CD8-positive, alpha-beta memory T cell (primary cell): ENCODE measurements at places on chromosomes 5 and 9. TPM values are rescaled to one million over a fixed set of nuclear protein-coding genes. Genes with fewer than 3 reads are reported as not detected.

- no peak overlapping the region for H3K27ac ChIP-seq
- DNase-seq = no peak
- no peaks in the 10 kb centered on the region for H3K36me3 ChIP-seq
- H3K4me1 ChIP-seq = no peaks in the 10 kb centered on the region
- H3K27me3 ChIP-seq = no peaks in the 10 kb centered on the region
These were observed 421.5 kb downstream of the KIAA0825 start for GRCh38 chr5:94196953-94197352.

Gene ANKRD18B
- not detected for polyA plus RNA-seq

Gene WNK2
- not detected for polyA plus RNA-seq

DNA sequence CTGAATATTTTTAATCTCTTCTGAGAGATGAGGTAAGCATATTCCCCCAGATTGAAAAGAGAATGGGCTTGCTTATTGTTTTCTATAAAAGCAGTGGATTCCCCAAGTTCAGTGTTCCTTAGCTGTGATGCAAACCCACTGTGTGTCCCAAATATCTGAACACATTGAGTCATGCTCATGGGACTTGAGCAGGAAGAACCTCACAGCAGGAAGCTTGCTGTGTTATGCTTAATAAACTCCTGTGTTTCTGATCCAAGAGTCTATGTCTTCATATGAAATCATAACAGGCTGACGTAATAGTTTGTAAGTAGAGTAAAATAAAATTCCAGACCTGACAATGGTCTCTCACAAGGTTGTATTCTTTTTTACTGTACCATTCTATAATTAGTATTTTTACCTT lies 24.8 kb upstream of the LOX start:
- no peaks in the 10 kb centered on the region for H3K36me3 ChIP-seq
- H3K27ac ChIP-seq = no peak overlapping the region
- no peaks in the 10 kb centered on the region for H3K4me1 ChIP-seq
- no peak for DNase-seq

Gene CDH6
- not detected for polyA plus RNA-seq

Gene FOXD4
- polyA plus RNA-seq = not detected

DNA sequence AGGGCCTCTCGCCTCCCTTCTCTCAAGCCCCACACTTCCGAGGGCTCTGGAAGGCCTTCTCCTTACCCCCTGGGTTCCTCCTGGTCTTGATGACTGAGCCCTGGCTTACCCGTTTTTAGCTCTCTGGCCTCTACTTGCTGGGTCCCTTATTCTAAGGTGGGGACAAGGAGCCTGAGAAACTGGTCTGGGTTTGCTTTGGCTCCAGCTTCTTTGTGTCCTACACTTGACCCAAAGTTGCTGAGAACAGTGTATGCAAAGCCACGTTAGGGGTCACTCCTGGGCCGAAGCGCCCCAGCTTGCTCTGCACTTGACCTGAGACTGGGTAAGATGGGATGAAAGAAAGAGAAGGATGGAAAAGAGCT lies 788 bp downstream of the ZNF346 start:
- no peaks in the 10 kb centered on the region for H3K27me3 ChIP-seq
- no peaks in the 10 kb centered on the region for H3K36me3 ChIP-seq
- peak overlapping the region; percentile 92 for H3K4me3 ChIP-seq
- peak overlapping the region; percentile 73 for H3K27ac ChIP-seq
- H3K4me1 ChIP-seq = peaks cover 23% of the 10 kb centered on the region

GRCh38 chr9:132556714-132557113 lies 25.7 kb upstream of the BARHL1 start:
- no peak for DNase-seq
- H3K27me3 ChIP-seq = peaks cover 4% of the 10 kb centered on the region
- no peaks in the 10 kb centered on the region for H3K36me3 ChIP-seq
- no peaks in the 10 kb centered on the region for H3K4me1 ChIP-seq
- no peak overlapping the region for H3K27ac ChIP-seq
- H3K4me3 ChIP-seq = no peak overlapping the region

DNA sequence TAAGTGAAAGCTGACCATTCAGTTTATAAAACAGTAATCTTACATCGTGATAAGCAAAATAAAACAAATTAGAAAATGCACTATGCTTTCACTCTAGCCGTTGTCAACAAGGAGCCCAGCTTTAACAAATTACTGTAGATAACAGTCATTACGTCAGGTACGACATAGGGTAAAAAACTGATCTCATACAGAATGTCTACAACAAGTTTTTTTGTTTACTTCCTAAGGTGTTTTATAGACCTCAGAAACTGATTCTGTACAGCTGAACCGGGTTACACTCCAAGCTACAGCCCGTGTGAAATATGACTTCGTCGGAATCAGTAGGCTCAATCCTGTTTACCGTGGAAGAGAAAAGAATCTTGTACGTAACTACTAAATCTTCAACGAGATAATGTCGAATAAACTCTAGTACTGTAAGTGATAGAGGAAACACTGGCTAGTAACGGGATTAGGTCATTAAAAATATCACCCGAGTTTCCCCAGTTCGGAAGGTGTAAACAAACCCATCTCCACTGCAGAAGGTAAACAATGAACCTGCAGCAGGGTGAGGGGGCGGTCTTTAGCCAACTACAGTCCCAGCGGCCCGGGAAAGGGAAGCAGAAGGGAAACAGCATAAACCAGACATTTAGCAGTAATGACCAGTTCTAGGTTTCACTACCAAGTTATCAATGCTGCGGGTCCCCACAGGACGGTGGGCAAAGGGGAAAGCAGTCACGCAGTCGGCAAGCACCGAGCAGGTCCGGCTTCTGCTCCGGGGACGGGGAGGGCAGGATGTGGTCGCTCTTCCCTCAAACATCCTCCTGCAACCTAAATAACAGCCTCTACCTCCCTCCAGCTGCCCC lies 1.1 kb downstream of the RICTOR start:
- peaks cover 16% of the 10 kb centered on the region for H3K27me3 ChIP-seq
- H3K4me3 ChIP-seq = peak overlapping the region; percentile 89
- peaks cover 25% of the 10 kb centered on the region for H3K4me1 ChIP-seq
- peak; percentile 70 for DNase-seq

Gene HEXB
- polyA plus RNA-seq = 116 TPM

DNA sequence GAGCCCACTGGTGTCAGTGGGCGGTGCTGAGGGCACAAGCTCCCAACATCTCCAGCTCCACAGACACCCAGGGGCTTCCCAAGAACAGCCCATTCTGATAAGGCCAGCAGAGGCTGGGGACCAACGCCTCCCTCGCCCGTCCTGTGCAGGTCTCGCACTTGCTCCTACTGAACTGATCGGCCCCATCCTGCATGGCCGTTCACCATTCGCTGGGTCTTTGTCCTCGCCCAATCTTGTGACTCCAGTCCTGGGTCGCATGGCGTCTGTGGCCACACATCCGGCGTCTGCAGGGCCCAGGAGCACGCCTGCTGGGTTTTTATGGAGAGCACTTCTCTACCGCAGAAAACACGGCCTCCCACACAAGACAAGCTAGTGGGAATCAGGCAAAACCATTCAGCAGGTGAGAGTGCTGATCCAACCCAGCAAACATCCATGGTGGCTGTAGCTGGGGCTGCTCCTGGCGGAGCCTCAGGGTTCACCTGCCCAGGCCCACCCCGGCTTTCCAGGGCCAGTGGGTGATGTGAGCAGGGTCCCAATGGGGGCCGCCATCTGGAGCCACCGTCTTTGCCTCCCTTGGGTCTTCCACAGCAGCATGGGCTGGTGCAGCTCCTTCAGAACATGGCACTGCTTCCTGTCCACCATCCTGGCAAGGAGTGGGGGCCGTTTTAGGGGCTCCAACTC lies 7.4 kb downstream of the LRRC14B start:
- H3K36me3 ChIP-seq = no peaks in the 10 kb centered on the region
- H3K4me3 ChIP-seq = no peak overlapping the region
- DNase-seq = no peak

DNA sequence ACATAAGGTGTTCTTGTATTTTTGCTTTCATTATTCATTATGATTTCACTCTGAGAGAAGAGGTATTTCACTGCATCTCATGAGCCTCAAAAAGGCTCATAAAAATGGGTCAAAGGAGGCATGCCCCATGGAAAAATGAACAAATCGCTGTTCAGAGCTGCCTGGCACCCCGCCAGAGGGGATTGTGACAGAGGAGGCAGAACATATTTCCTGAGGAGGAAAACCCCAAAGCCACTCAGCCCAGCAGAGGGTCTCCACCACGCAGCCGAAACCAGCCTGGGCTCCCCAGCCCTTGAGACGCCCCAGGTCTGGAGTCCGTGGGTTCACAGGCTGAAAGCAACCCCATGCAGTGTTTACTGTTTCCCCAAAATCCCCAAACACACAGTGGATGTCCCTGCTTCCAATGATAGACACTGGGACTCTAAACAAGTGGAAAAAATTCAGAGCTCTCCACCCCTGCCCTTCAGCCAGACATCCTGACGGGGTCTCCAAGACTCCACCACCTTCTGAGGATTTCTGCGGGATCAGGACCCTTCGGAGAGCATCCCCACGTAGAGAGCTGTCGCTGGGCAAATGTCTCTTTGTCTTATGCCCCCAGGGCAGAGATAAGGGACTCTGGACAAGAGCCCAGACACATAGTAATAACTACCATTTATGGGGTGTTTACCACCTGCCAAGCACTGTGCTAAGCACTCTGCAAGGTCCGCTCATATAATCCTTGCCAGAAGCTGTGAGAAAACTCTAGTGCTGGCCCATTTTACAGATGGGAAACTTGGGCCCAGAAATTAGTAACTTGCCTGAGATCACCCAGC lies 122.3 kb downstream of the PAX5 start:
- peaks cover 3% of the 10 kb centered on the region for H3K27me3 ChIP-seq
- DNase-seq = no peak
- no peaks in the 10 kb centered on the region for H3K4me1 ChIP-seq

Gene CYLC2
- not detected for polyA plus RNA-seq

GRCh38 chr5:96885518-96886338 lies 9.4 kb downstream of the ERAP2 start:
- peaks cover 59% of the 10 kb centered on the region for H3K4me1 ChIP-seq
- H3K36me3 ChIP-seq = peaks cover 55% of the 10 kb centered on the region
- DNase-seq = no peak
- no peaks in the 10 kb centered on the region for H3K27me3 ChIP-seq
- peak overlapping the region; percentile 43 for H3K27ac ChIP-seq
- peak overlapping the region; percentile 10 for H3K4me3 ChIP-seq

Gene PCDHGA9
- polyA plus RNA-seq = not detected

- H3K36me3 ChIP-seq = no peaks in the 10 kb centered on the region
- no peaks in the 10 kb centered on the region for H3K4me1 ChIP-seq
- no peak overlapping the region for H3K4me3 ChIP-seq
- H3K27ac ChIP-seq = no peak overlapping the region
These were observed 34.5 kb upstream of the COL5A1 start for GRCh38 chr9:134606951-134607731.

- H3K36me3 ChIP-seq = no peaks in the 10 kb centered on the region
- DNase-seq = no peak
- H3K27me3 ChIP-seq = no peaks in the 10 kb centered on the region
- H3K4me3 ChIP-seq = no peak overlapping the region
- H3K4me1 ChIP-seq = peaks cover 16% of the 10 kb centered on the region
These were observed 5.0 kb upstream of the TEX48 start for GRCh38 chr9:114687034-114687433.

GRCh38 chr5:61357745-61358144 lies 25.7 kb downstream of the ZSWIM6 start:
- no peaks in the 10 kb centered on the region for H3K27me3 ChIP-seq
- H3K27ac ChIP-seq = no peak overlapping the region
- no peak overlapping the region for H3K4me3 ChIP-seq
- no peaks in the 10 kb centered on the region for H3K4me1 ChIP-seq
- no peaks in the 10 kb centered on the region for H3K36me3 ChIP-seq
- no peak for DNase-seq

DNA sequence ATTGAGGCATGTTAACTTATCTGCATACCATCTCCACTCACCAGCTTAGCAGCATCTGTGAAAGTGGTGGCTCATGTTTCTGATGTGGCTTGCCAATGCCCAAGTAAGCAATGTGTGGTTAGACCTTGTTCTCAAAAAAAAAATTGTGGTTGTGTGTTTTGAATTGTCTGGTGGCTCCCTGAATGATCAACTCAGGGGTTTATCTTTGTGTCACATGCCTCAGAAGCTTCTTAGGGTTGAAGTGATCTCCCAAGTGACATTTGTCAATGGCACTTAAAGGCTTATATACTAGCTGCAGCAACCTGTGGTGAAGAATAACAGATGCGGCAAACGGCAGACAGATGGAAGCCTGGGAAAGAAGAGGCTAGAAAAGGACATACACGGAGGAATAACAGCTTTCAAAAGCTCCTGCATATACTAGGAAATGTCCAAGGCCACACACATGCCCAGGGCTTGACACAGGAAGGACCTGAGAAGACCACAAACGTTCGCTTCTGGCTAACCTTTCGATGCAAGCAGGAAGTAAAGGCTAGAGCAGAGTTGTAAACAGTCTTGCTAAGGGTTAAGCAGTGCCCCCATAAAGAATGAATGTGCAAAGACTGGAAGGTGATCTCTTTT lies 42.2 kb upstream of the FSD1L start:
- H3K27ac ChIP-seq = no peak overlapping the region
- DNase-seq = peak; percentile 77
- no peaks in the 10 kb centered on the region for H3K36me3 ChIP-seq

Gene TMC1
- polyA plus RNA-seq = not detected

Gene BTNL3
- not detected for polyA plus RNA-seq

Gene PDZD2
- 0.40 TPM for polyA plus RNA-seq

- no peaks in the 10 kb centered on the region for H3K4me1 ChIP-seq
- H3K4me3 ChIP-seq = no peak overlapping the region
- H3K27me3 ChIP-seq = no peaks in the 10 kb centered on the region
- H3K36me3 ChIP-seq = no peaks in the 10 kb centered on the region
- no peak for DNase-seq
These were observed 190.3 kb downstream of the TMEM167A start for GRCh38 chr5:82886911-82887310.

GRCh38 chr9:134404376-134405358 lies 78.4 kb downstream of the RXRA start:
- no peak overlapping the region for H3K27ac ChIP-seq
- DNase-seq = no peak
- no peaks in the 10 kb centered on the region for H3K27me3 ChIP-seq
- peaks cover 52% of the 10 kb centered on the region for H3K4me1 ChIP-seq
- H3K36me3 ChIP-seq = no peaks in the 10 kb centered on the region
- H3K4me3 ChIP-seq = peak overlapping the region; percentile 11

Gene SPINK7
- not detected for polyA plus RNA-seq

Gene SLC4A9
- not detected for polyA plus RNA-seq

Gene MYORG
- polyA plus RNA-seq = 0.67 TPM

GRCh38 chr9:79694208-79694607 lies 122.4 kb downstream of the TLE4 start:
- H3K27ac ChIP-seq = no peak overlapping the region
- no peak overlapping the region for H3K4me3 ChIP-seq
- no peaks in the 10 kb centered on the region for H3K27me3 ChIP-seq
- DNase-seq = no peak

GRCh38 chr5:127962491-127962890 lies 121.1 kb upstream of the SLC12A2 start:
- no peaks in the 10 kb centered on the region for H3K36me3 ChIP-seq
- DNase-seq = no peak
- H3K27ac ChIP-seq = no peak overlapping the region
- H3K4me1 ChIP-seq = peaks cover 6% of the 10 kb centered on the region

GRCh38 chr5:20113031-20113715 lies 125.2 kb upstream of the CDH18 start:
- H3K4me1 ChIP-seq = no peaks in the 10 kb centered on the region
- H3K4me3 ChIP-seq = no peak overlapping the region
- no peaks in the 10 kb centered on the region for H3K27me3 ChIP-seq

- DNase-seq = peak; percentile 6
- peak overlapping the region; percentile 66 for H3K4me3 ChIP-seq
- no peaks in the 10 kb centered on the region for H3K36me3 ChIP-seq
- H3K4me1 ChIP-seq = peaks cover 10% of the 10 kb centered on the region
- no peaks in the 10 kb centered on the region for H3K27me3 ChIP-seq
These were observed 28.4 kb upstream of the SSBP2 start for GRCh38 chr5:81779125-81779915.

Gene TAF11L6
- polyA plus RNA-seq = not detected

Gene NIPAL4
- not detected for polyA plus RNA-seq

Gene LCN9
- polyA plus RNA-seq = not detected

Gene PCDHGA1
- not detected for polyA plus RNA-seq
